ENCODE measurements at places on chromosomes 11 and 22.

DNA sequence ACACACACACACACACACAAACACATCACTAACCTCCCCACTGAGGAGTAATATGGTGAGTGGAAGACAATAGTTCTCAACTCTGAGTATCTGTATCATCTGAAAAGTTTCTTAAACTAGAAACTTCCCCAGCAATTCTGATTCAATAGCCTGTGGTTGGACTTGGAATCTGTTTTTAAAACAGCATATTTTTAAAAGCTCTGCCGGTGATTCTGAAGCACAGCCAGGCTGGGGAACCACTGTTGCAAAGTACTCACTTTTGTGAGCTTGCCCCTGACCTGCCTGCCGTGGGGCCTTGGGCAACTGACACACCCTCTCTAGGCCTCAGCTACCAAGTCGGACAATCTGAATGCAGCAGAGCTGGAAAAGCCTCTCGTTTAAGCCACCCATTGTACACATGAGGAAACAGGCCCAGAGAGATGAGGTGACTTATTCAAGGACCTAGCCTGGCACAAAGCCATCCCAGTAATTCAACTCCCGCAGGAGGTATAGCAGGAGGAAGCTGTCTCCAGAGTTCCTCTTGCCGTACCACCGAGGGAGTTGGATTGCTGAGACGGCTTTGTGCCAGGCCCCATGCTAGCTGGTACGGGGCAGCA lies 8.9 kb downstream of the SLC15A3 start:
- no peak for DNase-seq

GRCh38 chr11:71507102-71507501 lies 20.0 kb upstream of the KRTAP5-7 start:
- no peak for DNase-seq

GRCh38 chr11:82268627-82269026 lies 465.0 kb downstream of the FAM181B start:
- no peak for DNase-seq

DNA sequence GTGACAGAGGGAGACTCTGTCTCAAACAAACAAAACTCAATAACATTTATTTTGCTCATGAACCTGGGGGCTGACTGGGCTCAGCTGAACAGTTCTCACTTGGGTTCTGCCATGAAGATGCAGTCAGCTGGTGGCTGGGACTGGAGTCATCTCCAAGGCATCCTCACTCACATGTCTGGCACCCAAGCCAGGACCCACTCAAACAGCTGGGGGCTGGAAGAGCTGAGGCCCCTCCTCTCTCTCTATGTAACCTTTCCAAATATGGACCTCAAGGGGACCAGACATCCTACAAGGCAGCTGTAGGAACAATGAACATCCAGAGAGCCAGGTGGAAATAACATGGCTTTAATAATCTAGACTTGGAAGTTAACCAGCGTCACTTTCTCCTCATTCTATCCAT lies 16.8 kb downstream of the HSPA8 start:
- no peak for DNase-seq

GRCh38 chr11:17563231-17563646 lies 16.2 kb downstream of the OTOG start:
- DNase-seq, result no peak

GRCh38 chr11:112762707-112763090 lies 198.5 kb upstream of the NCAM1 start:
- DNase-seq, result no peak

GRCh38 chr11:130103296-130103814 lies 33.7 kb downstream of the APLP2 start:
- DNase-seq, result no peak

- DNase-seq, result no peak
These were observed 281.5 kb upstream of the NARS2 start for GRCh38 chr11:78856211-78856610.

DNA sequence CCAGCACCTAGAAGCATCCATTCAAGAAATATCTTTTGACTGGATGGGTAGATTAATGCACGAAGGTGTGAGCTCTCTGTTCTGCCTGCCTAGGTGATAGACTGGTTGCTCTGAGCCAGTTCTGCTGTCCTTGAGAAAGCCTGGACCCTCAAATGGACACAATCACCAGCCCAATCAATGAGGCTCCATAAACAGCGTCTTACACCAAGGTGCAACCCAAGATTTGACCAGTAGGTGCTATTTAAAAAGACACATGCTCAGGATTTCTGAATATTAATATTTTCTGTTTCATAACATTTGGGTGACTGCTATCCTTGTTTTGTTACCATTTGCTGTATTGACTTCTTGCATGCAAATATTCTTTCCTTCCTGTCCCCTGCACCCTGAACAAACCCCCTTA lies 39.0 kb downstream of the PAMR1 start:
- no peak for DNase-seq

GRCh38 chr11:19853920-19854319 lies 141.3 kb downstream of the NAV2 start:
- no peak for DNase-seq

GRCh38 chr11:128513915-128514681 lies 73.3 kb downstream of the ETS1 start:
- no peak for DNase-seq

DNA sequence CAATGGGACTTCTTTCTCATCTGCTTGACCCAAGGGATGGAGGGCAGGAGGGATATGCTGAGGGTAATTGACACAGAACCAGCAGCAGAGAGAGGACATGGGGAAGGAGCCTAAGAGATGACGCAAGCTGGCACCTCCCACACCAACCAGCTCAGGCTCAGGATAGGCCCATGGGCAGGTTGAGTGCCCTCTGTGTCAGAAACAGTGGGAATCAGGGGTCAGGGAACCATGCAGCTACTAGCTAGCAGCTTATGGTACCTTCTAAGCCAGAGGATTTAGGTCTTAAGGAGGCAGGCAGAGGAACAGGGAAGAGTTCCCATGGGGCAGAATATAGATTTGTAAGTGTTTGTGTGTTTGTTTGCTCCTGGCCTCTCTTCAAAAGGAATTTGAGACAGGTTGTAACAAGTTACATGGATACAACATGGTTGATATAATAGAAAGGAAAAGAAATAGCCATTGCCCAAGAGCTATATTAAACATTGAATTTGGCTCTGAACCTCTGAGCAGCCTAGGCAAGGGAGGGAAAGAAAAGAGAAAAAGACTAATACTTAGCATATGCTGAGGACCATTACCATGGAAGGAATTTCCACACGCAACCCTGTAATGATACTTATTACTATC lies 39.9 kb upstream of the NAV2 start:
- no peak for DNase-seq

DNA sequence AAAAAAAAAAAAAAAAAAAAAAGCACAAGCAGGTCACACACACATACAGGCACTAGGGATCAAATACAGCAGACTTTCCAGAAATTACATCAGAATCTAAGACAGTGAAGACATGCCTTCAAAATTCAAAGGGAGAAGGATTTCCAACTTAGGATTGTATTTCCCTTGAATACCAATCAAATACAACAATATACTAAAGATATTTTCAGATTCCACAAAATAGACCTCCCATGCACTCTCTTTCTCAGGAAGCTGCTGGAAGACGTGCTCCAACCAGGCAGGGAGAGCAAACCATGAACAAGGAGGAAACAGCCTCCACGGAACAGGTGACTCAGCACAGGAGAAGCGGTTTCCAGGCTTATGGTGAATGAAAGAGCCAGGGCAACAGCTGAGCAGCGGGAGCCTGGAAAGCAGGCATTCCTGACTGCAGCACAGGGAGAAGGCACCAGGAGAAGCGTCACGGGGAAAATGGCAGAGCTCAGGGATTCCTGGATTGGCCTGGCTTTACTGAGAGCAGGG lies 32.0 kb downstream of the TMEM184B start:
- no peak for DNase-seq

DNA sequence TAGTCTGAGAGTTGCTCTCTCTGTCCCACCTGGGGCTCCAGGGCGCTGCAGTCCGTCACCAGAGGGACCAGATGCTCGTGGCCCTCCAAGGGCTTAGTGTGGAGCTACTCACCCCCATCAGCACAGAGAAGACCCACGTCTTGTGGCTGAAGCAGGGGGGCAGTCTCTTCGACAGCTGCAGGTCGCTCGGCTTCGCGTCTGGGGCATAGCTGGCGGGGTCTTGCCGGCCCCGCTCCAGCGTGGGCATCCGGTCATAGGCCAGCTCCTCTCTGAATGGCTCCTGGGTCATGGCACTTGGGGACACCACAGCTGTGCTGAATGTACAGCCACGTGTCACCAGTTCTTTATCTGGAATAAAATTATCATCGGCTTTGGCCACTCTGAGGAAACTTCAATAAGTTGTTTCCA lies 608 bp downstream of the MLC1 start:
- no peak for DNase-seq
